ENCODE measurements at places on chromosomes 6 and 20.
A peak's percentile ranks its signal among the peaks of the same experiment; 100 is the strongest.

GRCh38 chr6:54037277-54037779 lies 73.9 kb upstream of the MLIP start:
- DNase-seq = no peak

- DNase-seq = no peak
Measured at GRCh38 chr6:112980676-112981075, 633.5 kb downstream of the RFPL4B start.

GRCh38 chr20:53800883-53801604 lies 207.4 kb upstream of the ZNF217 start:
- no peak for DNase-seq

DNA sequence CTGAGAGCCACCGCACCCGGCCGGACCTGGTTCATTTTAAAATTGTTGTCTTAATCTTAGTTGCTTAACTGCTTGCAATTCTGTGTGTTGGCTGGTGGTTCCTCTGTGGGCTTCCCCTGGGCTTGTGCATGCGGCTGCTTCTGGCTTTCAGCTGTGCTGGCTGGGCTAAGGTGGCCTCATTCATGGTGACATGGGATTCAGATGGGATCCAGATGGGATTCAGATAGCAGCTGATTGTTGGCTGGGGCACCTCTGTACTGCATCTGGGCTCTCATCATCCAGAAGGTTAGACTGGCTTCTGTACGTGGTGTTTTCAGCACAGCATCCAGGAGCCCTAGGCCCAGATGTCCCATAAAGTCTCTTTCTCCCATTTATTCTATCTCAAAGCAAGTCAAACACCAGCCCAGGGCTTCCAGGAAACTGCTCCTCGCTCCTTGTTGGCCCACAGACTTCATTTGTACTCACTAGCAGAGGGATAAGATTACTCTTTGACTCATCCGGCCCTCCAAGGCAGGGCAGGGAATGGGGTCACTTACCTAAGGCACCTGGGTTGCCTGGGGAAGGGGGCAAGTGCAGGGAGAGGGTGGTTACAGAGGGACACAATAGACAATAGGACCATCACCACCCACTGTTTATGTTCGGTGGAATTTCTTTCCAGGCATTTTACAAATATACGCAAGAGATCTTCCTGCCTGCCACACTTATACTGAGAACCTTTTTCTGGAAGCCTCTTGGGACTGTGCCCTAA lies 10.2 kb upstream of the PEDS1 start:
- DNase-seq = no peak

GRCh38 chr6:85402071-85402470 lies 47.8 kb upstream of the NT5E start:
- DNase-seq = no peak

- DNase-seq = no peak
Measured at GRCh38 chr6:100210137-100211117, 216.4 kb upstream of the MCHR2 start.

DNA sequence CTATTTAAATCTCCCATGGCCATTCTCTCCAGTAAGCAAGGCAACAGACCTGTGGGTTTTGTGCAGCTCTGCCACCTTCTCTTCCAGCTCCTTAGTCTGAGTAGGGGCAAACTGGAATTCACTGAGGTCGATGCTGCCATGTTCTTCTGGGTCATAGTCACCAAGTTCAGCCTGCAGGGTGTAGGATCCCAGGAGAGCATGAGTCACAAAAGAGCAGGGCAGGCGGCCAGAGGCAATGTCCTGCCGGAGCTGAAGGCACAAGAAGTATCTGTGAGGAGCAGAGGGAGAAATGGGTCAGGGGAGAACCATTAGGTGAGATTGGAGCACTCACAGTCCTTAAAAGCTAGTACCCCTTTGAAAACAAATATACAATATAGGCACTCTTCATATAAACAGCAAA lies 73.7 kb downstream of the SMLR1 start:
- no peak for DNase-seq

- DNase-seq = no peak
Measured at GRCh38 chr20:58744836-58745235, 52.2 kb downstream of the NPEPL1 start.

- peak; percentile 67 for DNase-seq
Measured at GRCh38 chr6:149864578-149865535, 698 bp upstream of the LRP11 start.

DNA sequence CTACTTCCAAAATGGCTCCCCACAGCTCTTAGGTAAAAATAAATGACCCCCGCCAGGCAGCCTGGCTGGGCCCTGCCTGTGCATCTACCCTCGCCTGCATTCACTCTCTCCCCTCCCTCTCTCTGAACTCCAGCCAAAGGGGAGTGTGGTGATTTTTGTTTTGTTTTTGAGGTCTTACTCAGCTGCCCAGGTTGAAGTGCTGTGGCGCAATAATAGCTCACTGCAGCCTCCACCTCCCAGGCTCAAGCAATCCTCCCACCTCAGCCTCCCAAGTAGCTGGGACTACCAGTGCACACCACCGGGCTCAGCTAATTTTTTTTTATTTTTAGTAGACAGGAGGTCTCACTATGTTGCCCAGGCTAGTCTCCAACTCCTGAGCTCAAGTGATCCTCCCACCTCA lies 15.8 kb downstream of the NFATC2 start:
- no peak for DNase-seq
